ENCODE measurements at places on chromosomes 3 and 15.
A peak's percentile ranks its signal among the peaks of the same experiment; 100 is the strongest.

- DNase-seq, result peak; percentile 5
Measured at GRCh38 chr15:88835646-88836045, 32.4 kb downstream of the ACAN start.

DNA sequence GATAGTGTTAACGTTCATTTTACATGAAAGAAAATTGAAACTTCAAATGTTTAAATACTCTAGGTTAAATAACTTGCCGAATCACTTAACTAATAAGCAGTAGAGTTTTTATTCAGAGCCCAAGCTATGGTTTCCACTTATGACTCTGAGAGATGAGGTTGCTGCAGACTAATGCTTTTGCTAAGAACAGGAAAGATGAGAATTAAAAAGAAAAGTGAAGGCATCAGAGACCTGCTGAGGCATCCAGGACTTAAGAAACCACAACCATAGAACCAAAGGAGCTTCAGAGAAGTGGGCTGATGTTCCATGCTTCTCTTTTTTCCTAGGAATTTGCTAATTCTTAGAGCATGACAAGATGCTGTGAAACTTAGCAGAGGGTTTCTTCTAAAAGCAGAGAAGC is 9.5 kb downstream of the HMG20A start:
- DNase-seq, result no peak

GRCh38 chr3:11050666-11051323 is 58.2 kb downstream of the SLC6A1 start:
- no peak for DNase-seq

DNA sequence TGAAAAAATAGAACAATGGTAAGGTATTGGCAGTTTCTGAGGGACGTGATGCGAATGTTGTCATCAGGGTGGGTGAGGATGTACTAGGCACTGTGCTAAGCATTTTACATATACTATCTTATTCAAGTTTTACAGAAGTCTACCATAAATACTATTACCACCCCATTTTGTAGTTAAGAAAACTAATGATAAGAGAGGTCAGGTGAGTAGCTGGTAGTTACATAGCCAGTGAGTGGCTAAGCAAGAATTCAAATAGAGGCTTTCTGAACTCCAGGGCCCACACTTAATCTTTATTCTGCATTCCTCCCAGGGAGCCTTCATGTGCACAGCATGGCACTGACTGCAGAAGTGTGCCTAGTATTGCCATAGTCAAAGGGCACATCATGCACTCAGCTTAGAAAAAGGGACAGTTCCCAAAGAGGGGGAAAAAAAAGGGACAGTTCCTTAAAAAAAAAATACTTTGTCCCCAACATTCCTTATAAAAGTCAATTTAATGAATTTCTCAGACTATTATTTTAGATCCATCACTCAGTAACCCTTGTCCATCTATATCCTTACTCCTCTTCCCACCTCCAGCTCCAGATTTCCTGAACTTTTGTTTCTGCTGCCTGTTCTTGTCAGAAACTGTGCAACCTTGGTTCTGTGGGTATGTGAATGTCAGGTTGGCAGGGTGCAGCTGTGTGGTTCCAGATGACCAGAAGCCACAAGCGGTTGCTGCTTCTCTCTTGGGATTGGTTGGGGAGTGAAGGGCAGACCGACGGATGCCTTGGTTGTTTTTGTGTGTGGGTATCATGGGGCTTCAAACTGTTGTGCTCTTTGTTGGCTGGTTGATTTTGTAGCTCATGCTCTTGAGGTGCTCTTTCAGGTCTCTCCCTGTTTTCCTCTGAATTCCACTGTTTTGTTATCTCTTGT is 8.3 kb downstream of the MAPKBP1 start:
- DNase-seq, result no peak

DNA sequence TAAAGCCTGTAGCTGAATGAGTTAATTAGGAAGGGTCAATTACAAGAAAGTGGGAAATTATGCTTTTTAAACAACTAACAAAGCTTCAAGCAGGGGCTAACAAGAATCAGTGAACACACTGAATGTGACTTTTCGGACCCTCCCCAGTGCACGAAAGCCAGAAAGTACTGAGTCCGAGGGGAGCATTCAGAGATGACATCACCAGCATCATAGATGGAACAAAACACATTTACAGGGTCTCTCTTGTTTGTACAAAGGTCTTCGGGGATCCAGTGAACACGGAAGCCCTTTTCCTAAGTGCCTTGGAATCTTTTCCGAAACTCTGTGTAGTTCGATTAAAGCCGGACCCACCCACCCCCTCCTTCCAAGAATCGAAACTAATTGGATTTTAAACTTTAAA is 829 bp downstream of the DCP1A start:
- DNase-seq, result no peak

DNA sequence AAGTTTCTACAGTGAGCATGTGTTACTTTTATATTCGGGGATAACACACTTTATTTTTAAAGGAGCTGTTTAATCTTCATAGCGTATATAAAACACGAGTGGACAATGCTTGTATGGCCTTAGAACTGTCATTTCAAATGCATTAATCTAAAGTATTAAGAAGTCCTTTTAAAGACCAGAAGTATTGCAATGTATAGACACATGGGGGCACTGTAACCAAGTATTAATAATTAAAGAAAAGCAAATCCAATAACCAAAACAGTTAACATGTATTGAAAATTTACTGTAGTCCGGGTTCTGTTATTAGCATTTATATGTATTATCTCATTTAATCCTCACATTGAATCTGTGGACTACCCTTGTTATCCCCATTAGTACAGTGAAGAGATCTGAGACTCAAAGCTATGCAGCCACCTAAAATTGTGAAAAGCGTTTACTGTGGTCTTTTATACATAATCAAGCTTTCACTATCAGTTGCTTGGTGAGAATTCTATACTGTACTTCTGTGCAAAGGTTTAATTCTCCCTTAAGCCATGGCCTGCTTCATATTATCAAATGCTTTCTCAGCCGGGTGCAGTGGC is 10.1 kb downstream of the ARL14 start:
- DNase-seq, result peak; percentile 48
